ENCODE measurements at places on chromosomes 2 and 18. TPM values are rescaled to one million over a fixed set of nuclear protein-coding genes. Genes with fewer than 3 reads are reported as not detected.

Gene GPR39
- not detected for total RNA-seq

DNA sequence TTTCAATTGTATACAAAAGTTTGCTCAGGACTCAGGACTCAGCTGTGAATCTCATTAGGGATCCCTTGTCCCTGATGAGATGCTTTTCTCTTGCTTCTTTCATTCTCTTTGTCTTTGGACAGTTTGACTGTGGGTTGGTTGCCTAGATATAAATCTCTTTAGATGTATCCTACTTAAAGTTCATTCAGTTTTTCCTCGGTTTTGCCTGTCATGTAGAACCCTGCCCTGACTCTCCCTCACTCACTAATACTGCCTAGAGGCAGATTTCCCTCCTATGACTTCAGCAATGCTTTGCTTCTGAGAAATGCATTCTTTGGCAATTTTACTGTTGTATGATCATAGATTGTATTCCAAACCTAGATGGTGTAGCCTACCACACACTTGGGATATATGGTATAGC lies 421.4 kb upstream of the TCF4 start:
- DNase-seq: no peak

DNA sequence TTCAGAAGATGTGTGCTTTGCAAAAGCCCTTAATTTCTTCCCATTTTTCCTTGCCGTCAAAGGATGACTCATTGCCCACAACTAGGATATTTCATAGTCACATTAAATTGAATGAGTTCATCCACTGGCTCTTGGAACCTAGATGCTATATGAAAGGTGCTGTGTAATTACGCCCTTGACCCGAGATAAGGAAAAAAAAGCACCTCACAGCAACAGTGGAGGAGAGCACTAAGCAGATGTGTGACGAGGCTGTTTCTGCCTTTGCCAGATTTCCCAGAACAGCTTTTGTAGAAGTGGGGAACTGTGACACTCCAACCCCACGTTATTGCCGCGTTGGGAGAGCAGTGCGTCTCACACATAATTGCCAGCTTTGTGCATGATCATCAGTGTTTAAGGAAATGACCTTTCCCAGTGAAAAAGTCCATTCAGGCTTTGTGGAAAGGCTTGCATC lies 33.3 kb upstream of the TMEM87B start:
- no peak for DNase-seq

DNA sequence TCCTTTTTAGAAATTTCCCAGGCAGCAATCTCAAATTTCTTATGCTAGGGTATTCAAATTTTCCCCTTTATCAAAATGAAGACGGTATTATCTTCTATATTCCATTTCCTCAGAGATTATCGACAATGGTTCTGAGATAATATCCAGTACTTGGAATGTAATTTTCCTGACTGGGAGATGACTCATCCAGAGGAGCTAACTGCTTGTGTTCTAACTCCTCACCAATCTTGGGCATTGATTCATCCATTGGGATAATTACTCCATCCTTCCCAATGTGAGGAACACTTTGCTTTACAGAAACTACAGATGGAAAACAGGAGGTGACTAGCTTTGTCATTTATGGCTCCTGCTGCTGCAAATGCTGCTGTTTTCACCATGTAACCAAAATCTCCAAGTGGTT lies 239.4 kb upstream of the LYPD1 start:
- DNase-seq: no peak

DNA sequence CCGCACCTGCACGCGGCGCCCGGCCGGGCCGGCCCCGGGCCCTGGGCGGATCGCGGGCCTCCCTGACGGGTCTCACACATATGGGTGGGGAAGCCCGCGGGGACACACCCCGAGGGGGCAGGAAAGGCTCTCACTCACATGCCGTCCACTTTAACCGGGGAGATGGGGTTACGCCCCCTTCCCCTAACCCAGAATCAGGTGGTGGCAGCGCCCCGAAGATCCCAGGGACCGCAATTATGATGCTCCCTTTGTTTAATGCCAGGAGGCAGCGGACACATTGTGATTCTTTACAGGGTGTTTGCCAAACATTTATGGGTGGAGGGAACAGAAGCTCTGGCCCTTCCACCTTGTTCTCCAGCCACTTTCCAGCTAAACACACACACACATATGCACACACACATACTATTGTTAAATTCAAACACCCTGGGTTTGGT lies 424 bp upstream of the ANKRD44 start:
- no peak for DNase-seq

DNA sequence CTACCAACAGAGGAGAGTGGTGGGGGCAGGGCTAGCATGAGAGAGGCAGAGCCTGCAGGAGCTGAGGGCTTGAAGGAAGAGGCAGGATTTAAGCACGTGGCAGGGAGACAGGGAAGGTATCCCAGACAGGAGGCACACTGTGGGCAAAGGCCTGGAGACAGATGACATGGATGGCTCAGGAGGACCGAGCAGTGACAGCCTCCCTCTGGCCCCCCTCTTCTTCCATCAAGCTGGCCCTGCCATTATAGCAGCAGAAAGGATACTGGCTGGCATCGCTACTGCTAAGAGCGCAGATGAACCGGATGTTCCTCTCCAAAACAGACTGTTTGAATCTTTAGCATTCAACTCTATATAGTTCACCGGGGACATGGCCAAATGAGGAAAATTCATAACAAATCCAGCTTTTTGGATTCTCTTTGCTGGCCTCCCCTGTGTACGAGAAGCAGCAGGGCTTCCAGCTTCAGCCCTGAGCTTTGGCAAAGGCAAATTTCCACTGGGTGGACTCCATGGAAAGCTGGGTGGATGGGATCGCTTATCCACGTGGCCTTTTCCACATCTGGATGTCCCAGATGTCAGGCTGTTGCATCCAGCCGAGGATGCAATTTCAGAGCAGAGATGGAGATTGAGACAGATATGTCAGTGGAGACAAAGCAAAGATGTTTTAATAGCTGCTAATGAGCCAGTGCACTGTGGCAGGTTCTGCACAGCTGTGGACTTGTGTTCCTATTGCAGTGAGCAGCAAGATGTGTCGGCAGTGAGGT lies 36.2 kb downstream of the CAPN13 start:
- DNase-seq: no peak

DNA sequence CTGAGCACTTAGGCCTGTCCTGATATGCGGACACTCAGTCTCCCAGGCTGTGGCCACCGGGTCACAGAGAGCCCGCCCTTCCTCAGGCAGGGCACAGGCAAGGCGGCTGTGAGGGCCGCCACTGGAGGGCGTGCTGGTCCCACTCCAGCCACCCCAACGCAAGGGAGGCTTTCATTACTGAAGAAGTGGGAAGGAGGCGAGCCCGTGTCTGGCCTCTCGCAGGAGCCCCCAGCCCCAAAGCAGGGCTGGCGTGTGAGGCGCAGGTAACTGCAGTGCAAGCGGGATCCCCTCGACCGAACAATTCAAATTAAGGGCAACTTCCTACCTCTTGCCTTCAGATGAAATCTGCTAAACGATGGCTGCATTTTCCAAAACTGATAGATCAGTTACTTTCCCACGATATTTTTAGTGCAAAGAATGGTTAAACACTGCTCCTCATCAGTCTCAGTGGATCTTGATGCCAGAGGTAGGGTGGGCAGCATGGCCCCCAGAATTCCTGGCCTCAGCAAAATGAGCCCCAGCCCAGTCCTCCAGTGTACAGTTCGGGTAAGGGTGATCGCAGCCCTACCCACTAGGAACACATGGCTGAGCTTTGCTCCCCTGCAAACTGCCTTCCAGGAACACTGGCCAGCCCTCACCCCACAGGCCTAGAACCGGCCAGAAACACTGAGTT lies 97.2 kb downstream of the SEPTIN10 start:
- no peak for DNase-seq

Gene CCDC148
- not detected for total RNA-seq

Data from activated T-helper 2 cell treated with anti-CD3 and anti-CD28 coated beads, Interferon-gamma antibody, Interleukin-2, Interleukin-4, amounts not matched to agents 10 μg/mL and 5 μg/mL and 100 μg/mL, durations not matched to agents 14 hours and 24 hours and 36 hours (primary cell).